ENCODE measurements at places on chromosomes 16 and 17.

DNA sequence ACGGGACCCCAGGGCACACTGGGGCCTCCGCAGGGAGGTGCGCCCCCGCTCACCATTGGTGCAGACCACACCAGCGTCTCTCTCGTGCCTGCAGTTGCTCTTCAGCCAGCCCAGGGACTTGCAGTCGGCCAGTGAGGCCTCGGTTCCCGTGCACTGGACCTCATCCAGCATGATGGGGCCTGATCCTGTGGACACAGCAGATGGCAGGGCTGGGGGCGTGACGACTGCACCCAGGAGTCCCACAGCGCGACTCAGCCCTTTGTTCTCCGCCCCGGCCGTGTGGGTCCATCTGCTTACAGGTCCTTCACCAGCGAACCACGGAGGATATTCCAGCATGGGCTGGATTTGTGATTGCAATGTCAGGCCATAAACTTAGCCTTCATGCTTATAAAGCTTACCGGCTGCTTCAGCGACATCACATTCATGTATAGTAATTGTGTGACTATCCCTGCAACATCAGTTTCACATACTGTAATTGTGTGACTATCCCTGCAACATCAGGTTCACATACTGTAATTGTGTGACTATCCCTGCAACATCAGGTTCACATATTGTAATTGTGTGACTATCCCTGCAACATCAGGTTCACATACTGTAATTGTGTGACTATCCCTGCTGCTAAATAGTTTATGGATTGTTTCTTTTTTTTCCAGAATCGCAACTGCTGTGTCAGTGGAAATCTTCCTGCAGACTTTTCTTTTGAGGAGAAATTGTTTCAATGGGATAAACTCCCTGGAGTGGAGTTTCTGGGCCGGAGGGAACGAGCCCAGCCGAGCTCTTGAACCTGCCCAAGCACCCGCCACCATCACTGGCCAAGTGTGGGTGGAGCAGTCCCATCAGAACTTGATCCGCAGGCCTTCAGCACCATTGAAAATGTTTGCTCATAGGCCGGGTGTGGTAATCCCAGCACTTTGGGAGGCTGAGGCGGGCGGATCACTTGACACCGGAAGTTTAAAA lies 4.8 kb downstream of the LGALS3BP start:
- DNase-seq: no peak

GRCh38 chr16:73043828-73044467 lies 4.0 kb downstream of the ZFHX3 start:
- DNase-seq: no peak

GRCh38 chr17:27585792-27586191 lies 45.2 kb upstream of the LGALS9 start:
- no peak for DNase-seq

GRCh38 chr16:46918400-46918799 lies 34.2 kb downstream of the GPT2 start:
- DNase-seq: no peak

DNA sequence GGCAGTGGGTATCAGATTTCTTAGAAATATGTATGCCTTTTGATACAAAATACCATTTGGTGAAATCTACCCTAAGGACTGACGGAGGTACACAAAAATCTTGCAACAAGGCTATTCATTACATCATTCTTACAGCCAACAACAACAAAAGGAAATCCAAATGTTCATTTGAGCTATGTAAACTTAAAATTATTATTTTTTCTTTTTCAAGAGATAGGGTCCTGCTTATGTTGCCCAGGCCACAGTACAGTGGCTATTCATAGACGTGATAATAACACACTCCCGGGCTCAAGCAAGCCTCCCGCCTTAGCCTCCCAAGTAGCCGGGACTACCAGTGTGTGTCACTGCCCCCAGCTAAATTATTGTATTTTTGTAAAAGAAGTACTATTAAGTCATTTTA lies 9.0 kb downstream of the SRR start:
- DNase-seq: no peak

- no peak for DNase-seq
Measured at GRCh38 chr17:2874189-2874686, 78.0 kb downstream of the RAP1GAP2 start.

GRCh38 chr17:39404542-39405378 lies 3.3 kb upstream of the FBXL20 start:
- peak; percentile 60 for DNase-seq

GRCh38 chr17:8922451-8922850 lies 43.1 kb downstream of the PIK3R5 start:
- no peak for DNase-seq

- peak; percentile 54 for DNase-seq
Measured at GRCh38 chr17:78125138-78125913, 3.2 kb downstream of the TMC6 start.

DNA sequence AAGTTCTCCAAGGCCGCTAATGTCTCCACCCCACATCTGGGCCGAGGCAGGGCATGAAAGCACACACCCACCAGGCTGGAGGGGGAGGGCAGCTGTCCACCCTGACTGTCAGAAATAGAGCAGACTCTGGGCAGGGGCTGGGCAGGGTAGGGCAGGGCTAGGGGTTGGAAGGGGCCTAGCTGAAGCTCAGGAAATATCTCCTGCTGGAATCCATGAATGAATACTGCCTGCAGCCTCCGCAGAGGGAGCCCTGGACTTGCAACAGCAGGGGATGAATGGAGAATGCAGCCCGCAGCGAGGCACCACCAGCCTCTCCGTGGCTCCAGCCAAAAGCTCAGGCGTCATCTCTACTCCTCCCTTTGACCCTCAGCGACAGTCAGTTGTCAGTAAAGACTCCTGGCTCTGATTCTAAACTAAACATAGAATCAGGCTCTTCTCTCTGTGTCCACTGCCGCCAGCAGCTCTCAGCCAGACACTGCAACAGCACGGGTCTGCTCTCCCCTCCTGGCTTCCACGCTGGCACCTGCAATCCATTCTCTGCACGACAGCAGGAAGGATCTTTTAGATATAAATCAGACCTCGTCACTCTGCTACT lies 23.9 kb upstream of the NGFR start:
- DNase-seq: no peak

DNA sequence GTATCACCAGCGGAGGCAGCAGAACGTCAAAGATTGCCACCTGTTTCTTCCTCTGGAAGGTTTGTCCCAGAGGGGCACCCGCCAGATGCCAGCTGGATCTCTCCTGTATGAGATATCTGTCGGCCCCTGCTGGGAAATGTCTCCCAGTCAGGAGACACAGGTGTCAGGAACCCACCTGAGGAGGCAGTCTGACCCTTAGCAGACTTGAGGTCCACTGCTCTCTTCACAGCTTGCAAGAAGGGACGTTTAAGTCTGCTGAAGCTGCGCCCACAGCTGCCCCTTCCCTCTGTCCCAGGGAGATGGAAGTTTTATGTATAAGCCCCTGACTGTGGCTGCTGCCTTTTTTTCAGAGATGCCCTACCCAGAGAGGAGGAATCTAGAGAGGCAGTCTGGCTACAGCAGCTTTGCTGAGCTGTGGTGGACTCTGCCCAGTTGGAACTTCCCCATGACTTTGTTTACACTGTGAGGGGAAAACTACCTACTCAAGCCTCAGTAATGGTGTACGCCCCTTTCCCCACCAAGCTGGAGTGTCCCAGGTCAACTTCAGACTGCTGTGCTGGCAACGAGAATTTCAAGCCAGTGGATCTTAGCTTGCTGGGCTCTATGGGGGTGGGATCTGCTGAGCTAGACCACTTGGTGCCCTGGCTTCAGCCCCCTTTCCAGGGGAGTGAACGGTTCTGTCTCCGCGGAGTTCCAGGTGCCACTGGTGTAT lies 92.9 kb downstream of the PHKB start:
- no peak for DNase-seq

GRCh38 chr17:2070241-2071023 lies 15.5 kb downstream of the HIC1 start:
- DNase-seq: peak; percentile 93

DNA sequence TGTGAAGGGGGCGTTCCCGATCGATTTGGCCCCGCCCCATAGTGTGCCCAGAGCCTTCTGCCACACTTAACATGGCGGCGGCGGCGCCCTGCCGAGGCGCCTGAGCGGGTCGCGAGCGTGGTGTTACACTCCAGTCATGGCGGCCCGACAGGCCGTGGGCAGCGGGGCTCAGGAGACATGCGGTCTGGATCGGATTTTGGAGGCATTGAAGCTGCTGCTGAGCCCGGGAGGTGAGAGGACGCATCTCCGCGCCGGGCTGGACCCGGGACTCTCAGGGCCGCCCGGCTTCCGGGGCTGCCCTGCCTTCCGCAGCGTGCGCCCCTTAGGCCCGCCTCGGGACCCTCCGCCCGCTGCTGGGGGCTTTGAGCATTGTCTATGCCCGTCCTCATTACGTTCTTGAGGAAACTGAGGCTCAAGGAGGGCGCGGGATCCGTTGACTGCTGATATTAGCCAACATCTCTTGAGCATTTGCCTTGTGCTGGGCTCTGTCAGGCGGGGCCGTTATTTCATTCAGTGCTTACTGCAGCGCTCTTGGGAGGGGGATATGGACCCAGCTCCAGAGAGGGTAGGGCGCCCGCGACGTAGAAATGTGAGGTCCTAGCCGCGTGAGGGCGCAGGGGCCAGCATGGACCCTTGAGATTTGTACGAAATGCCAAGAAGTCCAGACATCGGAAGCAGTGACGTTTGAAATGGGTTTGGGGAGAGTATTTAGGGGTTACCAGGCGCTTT lies at the start of gene TANGO6:
Gene TANGO6 (plus strand): TSS at position 50 of the 729 bp plus-strand sequence. CDS start 87 bp downstream, at position 137.
- peak; percentile 96 for DNase-seq

GRCh38 chr17:50785126-50785525 lies 17.8 kb upstream of the ANKRD40CL start:
- DNase-seq: no peak

GRCh38 chr17:82235775-82236141 lies 6.9 kb downstream of the SLC16A3 start:
- DNase-seq: no peak

DNA sequence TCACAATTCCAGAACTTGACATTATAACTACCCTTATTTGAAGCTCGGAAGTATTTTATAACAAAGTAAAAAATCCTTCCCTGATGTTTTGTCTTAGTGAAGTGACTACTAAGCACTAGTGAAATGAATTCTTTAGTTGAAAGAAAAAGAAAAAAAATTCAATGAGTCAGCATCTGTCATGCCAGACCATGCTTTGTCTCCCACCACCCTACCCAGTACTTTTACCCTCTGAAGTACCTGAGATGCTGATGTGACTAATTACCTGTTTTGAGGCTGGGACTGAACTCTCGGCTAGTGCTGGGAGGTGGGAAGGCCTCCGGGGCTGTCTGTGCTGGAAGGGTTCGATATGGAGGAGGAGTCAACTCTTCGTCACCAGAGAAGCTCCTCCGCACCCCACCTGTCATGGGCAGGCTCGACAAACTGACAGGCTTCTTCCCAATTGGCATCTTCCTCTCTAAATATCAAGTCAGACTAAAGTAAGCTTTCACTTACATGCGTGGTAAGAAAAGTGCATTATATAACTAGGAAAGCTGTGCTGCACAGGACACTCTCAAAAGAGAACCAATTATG lies 19.6 kb downstream of the NME2 start:
- no peak for DNase-seq

DNA sequence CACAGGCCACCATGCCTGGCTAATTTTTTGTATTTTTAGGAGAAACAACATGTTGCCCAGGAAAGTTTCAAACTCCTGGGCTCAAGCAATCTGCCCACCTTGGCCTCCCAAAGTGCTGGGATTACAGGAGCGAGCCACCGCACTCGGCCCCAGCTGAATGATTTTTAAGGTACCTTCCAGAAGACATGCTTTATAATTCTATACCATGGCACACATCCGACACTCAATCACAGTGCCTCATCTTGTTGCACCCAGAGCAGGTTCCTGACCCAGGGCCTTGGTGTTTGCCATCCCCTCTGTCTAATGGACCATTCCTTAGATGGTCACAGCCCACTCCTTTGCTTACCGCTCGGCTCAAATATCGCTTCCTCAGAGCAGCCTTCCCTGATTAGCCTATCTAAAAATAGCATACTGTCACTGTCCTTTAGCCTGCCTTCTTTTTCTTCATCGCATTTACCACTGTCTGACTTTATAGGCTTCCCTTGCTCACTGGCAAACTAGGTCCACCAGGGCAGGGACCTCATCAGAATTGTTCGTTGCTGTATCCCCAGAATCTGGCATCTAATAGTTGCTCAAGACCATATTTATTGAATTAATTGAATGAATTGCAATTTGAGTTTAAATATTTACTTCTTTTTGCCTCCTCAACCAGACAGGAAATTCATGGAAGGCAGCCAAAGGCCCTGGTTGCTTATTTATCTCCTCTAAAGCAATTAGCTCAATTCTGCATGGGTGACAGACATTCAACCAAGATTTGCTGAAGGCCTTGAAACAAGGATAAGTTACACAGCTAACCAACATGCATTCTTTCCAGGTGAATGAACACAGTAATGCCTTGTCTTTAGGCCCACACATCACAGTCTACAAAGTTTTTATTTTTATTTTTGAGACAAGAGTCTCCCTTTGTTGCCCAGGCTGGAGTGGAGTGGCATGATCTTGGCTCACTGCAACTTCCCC lies 6.3 kb upstream of the TENT4B start:
- DNase-seq: no peak

- DNase-seq: no peak
Measured at GRCh38 chr16:52677501-52677900, 130.6 kb upstream of the TOX3 start.

- no peak for DNase-seq
Measured at GRCh38 chr16:17552351-17552750, 81.6 kb upstream of the XYLT1 start.

DNA sequence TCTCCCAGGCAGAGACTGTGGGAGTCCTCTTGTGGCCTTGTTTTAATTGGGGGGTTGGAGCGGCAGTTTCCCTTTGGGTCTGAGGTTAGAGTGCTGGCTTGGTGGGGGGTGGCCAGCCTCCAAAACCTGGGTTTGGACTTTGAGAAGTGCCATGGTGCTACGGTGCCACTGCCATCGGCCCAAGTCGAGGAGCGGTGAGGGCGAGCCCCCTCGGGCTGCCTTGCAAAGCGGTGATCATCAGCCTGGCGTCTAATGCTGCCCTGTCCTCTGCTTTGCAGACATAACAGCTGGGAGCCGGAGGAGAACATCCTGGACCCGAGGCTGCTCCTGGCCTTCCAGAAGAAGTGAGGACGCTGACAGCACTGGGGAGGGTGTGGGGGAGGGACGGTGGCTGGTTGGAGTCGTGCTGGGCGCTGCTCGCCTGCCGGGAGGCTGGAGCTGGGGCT lies 1.2 kb downstream of the CBX2 start:
- no peak for DNase-seq

DNA sequence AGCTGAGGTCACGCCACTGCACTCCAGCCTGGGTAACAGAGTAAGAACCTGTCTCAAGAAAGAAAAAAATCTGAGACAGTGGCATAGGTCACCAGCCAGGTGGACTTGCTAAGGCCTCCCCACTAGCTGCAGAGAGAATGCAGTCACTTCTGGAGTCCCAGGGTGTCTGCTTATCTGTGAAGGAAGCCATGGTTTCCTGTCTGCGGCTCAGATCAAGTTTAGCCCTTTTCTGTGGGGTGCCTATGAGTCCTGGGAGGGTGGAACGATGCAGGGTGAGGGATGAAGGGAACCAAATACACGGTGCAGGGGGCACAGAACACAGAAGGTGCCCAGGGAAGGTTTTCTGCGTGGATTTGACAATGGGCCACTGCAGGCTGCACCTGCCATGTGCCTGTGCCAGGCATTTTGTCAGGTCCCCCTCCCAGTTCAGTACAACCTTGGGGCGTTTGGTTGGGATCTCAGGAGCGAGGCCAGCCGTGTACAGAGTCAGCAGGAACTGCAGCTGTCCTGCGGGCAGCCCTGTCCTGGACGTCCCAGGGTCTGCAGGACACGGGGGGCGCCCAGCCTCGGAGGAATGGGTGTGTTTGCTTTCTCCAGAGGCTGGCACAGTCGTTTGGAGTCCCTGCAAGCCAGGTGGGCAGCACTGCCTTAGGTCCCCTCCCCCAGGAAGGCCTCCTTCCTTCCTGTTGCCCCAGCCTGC lies 41.8 kb downstream of the RAB11FIP4 start:
- DNase-seq: peak; percentile 50

All from activated CD4-positive, alpha-beta memory T cell treated with anti-CD3 and anti-CD28 coated beads for 36 hours (primary cell).